ENCODE measurements at places on chromosomes 13 and 19.

- no peak for DNase-seq
Measured at GRCh38 chr19:39498798-39499642, at the start of gene DLL3. DLL3 (plus strand) TSS chr19:39498947; CDS start chr19:39498975, 28 bp downstream.

DNA sequence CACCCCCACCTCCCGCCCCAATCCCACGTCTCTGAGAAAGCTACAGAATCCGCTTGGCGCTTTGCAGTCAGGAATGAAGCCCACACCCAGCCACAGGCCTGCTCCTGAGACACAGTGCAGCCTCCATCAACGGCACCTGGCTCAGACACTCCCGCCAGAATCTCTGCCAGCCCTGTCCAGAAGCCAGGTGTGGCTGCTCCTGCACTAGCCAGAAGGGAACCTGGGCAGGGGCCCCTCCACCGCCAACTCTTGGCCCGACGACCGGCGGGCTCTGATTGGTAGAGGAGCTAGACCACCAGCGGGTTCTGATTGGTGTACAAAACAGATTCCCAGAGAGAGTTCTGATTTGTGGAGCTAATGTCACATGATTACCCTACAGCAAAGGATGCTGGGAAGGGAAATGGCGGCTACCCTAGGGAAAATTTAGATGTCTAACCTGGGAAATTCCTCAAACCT lies 2.9 kb upstream of the PPP6R1 start:
- DNase-seq, result no peak

DNA sequence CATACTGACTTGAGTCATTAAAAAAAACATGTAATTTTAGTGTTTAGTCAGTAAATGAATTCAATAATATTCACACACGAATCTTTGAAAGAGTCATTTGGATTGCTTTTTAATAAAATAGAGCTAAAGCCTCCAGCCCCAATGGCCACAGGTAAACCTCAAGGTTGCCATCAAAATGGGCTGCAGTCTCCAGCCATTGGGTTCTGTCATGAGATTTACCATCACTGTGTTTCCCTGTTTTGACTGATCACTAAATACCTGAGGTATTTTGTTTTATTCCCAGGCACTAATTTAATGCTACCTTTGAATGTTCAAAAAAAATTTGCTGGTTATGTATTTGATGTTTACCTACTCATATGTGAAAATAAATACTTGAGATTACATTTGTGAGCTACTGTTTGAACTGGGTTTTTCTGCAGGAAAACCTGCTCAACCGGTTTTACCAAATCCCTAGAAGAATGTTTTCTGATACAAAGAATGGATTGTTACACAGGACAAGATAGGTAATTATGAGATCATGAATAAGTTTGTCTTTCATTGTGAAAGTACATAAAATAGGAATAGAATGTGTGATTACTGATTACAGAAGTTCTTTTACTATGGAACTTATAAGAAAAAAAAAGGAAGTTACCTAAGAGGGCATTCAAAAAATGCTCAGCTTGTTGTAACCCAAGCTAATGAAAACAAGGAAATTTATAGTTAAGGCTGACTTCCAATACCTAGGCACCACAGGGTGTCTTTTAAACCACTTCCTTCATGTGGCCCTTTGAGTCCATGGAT lies 391.3 kb downstream of the EFNB2 start:
- no peak for DNase-seq

- DNase-seq, result no peak
Measured at GRCh38 chr19:54233941-54234340, 8.6 kb downstream of the LILRA6 start.

DNA sequence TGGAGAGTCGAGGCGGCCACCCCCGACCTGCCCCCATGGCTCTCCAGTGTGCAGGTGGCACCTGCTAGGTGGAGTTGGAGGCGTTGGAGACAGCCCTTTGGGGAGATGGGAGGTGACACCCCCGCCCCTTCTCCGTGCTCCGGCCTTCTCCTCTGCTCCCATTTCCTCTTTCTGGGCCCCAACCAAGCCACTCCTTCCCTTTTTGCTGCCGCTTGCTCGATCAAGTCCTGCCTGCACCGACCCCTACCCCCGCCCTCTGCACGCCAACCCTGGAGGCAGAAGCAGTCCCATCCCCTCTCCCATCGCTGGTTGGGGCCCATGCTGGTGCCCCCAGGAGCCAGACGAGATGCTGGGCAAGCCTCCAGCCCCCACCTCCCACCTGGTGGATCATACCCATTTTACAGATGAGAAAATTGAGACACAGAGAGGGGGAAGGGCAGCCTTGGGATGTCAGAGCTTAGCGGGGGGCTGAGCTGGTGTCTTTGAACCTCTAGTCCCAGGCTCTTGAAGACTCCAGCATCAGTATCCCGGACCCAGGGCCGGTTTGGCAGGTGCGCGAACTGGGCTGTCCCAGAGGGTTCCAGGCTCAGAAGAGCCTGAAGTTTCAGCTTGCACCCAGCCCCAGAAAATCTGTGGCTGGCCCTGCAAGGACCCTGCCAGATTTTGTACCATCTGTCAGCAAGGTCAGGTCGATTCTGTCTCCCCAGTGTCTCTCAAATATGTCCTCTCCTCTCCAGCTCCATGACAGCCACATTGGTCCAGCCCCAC lies 10.3 kb downstream of the GNA15 start:
- DNase-seq, result no peak

DNA sequence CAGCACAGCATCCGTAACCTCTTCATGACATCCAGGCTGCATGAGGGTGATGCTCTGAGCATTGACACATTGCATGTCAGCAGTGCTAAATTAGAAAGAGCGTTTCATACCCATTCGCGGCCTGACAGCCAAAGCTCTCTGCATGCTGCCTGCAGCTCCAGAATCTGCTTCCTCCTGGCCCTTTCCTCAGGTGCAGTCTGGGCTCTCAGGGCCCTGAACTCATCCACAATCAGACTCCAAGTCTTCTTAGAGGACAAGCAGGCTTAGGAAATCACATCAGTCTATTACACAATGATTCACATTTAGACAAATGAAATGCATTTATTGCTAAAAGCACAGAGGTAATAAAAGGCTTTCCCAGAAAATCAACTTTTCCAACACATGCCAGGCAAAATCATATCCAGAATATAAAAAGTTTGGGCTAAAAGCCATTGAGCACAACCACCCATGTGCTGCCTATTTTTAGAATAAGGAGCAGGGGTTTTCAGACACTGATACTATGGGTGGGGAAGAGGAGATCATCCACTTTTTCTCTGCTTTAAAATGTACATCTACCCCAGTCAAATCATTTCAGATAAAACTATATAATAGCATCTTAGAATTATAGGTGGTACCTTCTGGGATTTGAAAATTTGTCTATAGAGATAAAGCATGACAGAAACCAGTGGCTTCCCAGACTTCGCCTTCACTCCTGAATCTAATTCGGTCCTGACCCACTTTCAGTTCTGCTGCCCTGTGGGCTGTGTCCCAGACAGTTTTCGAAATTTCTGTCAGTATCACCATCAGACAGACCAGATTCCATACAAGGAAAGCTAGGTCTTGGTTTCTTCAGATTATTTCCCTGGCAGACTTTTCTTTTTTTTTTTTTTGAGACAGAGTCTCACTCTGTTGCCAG lies 109.3 kb downstream of the COL4A2 start:
- no peak for DNase-seq

GRCh38 chr13:27976362-27977091 lies 7.4 kb upstream of the CDX2 start:
- DNase-seq, result no peak

DNA sequence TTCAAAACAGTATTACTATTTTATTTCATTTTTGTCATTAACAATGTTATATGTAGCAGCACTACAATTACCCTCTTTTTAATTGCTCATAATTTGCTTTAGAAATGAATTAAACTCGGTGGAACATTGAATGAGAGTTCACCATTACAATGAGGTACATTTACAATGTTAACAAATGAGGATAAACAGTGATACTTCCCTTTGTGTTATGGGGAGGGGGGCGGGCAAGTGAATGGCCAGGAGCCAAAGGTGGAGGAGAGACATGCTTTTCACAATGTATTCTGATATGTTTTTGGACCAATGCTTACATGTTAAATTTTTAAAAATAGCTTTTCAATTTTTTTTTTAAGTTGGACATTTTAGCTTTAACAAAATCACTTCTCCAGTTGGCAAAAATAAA lies 34.2 kb downstream of the NALCN start:
- DNase-seq, result no peak

DNA sequence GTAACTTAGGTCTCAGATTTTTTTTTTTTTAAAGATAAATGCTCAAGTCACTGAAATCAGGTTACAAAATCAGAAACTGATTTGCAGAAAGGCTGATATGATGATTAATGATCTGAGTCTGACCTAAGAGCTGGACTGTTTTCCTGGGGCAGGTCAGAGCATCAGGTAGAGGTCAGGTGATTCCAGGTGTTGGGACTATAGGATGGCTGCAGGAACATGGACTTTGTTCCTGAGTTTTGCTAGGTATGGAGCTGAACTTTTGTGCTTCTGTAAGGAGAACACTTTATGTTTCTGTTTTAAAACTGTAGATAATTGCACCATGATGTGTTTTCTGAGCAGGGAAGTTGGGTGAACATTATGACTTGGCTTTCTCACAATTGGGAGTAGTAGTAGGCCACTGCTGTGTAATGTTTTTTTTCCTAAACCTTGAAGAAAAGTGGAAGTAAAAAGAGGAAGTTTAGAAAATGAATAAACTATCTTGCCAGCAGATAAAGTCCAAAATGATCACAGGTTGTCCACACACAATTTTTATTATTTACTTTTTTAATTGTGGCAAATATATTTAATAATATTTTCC lies 297.2 kb downstream of the DCT start:
- DNase-seq, result no peak

- no peak for DNase-seq
Measured at GRCh38 chr19:8302357-8302691, 5.8 kb downstream of the CD320 start.

DNA sequence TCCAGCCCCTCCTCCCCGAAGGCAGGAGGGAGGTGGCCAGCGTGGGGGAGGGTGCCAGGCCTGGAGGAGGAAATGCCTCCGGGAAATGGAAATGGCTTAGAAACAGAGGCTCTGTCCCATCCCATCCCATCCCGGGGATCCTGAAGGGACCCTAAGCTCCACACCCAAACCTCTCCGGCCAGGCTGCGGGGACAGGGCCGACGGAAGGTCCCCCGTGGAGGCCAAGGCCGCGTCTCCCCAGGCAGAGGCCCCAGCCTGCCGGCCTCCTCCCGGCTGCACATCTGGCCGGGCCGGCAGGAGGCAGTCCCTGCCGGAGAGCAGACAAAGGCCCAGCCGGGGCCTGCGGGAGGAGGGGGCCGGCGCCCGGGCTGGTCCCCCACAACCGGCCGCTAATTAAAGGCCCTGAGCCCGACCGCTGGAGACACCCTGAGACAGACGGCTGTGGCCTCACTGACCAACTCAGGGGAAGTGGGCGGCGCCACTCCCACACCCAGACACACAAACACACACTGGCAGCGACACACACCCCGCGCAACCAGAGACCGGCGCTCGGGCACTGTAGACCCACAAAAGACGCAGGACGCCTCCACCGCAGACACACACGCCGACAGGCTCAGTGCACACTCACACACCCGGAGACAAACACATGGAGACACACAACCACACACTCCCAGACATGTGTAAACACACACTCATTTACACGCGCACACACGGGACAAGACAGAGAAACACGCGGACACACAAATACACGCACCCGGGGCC lies 1.1 kb downstream of the ADAMTS10 start:
- no peak for DNase-seq

- DNase-seq, result no peak
Measured at GRCh38 chr13:19838865-19839275, 24.6 kb downstream of the ZMYM5 start.

- no peak for DNase-seq
Measured at GRCh38 chr13:85654227-85654626, 145.0 kb downstream of the SLITRK6 start.

DNA sequence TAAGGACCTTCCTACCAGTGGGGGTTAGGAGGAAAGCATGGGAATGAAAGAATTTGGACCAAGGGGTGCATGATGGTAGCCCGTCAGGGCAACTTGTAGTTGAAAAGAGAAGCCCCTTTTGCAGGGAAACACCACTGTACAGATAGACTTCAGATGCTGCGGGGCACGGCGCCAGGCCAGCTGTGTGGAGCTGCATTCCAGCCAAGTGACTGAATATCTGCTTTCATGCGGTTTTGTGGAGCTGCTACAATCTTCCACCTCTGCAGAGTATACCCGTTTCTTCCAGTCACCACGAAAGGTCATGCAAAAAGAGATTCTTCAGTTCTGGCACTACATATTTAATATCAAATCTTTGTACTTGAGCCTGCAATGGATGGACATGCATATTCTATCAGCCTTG lies 104.7 kb downstream of the RGCC start:
- DNase-seq, result no peak

DNA sequence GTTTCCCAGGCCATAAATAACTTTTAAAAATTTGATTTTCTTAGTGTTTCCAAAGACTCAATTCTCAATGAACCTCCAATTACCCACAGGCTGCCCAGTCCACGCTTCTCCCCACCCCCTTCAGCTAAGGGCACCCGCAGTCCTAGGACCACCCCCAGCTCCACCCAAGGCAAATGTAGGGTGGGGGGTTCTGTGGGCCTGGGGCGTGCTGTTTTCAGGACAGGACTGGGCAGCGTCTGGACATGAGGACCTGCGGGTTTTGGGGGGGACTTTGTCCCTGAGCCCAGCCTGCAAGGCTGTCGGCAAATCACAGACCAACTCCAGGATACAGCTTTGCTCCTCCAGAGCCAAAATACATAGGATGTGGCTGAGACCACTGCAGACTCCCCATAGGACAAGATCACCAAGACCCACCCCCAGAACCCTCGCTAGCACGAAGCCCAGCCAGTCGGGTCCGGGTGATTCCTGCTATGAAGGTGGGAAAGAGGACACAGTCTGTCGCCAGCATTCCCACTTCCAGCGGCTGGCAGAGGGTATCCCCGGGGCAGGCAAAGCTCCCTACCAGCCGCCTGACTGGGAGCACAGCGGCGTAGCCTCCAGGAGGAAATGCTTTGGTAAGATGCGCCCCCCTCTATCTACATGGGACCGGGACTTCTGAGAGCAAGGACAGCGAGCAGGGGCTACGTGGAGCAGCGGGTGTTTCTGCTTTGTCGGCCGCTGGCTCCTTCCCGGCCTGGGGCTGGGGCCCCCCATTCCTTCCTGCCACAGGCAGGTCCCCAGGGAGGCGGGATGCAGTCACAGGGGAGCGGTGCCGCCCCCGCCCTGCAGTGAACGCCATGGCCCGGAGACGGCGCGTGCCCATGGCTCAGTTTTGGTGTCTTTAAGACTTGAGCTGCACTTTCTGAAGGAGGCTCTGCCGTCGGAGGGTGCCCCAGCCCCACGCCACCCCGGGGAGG lies 1.6 kb upstream of the TIMM13 start:
- no peak for DNase-seq

- DNase-seq, result no peak
Measured at GRCh38 chr19:51161867-51162496, 19.9 kb downstream of the SIGLEC7 start.

Data from CD4-positive, alpha-beta T cell treated with Interleukin-12 subunit alpha and Interleukin-12 subunit beta, for 1 hour (primary cell).